GM13976 (cell line): ENCODE measurements at places on chromosomes 16 and 17.

DNA sequence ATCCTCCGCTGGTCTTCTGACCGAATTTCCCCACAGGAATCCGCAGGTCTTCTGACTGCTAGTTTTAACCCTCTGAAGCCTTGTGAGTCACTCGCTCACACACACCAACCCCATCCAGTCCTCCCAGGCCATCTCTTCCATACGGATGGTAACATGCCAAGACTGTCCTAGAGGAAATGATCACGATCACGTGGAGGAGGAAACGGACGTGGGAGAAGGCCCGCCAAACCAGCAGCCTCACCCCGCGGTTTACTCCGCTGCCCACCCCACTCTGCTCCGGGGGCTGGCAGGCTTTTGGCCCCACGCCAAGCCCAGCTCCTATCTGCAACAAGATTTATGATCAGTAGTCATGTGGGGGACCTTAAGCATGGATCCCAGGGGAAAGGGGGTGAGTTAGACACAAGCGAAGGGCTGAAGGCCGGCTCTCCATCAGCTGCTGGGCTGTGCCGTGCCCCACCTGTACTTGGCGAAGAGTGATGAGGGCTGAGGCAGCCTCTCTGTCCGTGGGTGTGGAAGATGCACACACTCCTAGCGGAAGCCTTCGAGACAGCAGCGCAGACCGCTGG is 1.5 kb upstream of the FAAP100 start:
- no peak for DNase-seq

- no peak for DNase-seq
These were observed 80.2 kb downstream of the HS3ST4 start for GRCh38 chr16:25771812-25772568.

DNA sequence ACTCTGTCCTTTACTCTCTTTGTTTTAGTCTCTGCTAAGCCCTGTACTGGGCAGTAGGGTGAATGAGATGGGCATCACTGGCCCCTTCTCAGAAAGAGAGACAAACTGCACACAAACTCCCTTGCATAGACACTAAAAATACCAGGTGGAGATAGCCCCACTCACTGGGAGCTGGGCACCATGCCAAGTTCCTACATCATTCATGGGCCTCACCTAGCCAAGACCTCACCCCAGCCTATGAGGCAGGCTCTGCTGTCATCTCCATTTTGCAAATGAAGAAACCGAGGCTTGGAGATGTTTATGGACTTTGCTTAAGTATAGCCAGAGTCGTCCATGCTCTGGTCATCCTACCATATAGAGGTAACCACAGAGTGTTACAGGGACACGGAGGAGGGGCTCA is 499.8 kb upstream of the CDH11 start:
- DNase-seq: no peak

GRCh38 chr17:60971515-60972369 is 294.1 kb downstream of the BCAS3 start:
- peak; percentile 47 for DNase-seq

DNA sequence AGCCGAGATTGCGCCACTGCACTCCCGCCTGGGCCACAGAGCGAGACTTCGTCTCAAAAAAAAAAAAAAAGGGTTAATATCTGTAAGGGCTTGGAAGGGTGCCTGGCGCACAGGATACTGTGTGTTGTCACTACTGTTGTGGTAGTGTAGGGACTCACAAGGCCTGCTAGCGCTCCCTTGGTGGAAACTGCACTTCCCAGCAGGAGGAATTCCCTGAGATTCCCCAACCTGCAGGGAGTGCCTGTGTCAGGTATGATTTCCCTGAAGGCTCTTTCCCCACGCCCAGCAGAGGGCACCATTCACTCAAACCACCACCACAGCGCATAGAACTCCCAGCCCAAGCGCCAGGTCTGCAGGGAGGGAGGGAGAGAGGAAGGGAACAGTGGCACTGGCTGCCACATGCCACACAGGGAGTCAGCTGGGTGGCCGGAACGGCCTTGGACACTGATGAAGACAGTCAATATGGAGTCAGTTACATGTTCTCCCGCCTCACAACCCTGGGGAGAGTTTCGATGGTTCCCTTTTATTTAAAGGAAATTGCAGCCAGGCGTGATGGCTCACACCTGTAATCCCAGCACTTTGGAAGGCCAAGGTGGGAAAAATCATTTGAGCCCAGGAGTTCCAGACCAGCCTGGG is 32.7 kb upstream of the CDH1 start:
- DNase-seq: peak; percentile 84

DNA sequence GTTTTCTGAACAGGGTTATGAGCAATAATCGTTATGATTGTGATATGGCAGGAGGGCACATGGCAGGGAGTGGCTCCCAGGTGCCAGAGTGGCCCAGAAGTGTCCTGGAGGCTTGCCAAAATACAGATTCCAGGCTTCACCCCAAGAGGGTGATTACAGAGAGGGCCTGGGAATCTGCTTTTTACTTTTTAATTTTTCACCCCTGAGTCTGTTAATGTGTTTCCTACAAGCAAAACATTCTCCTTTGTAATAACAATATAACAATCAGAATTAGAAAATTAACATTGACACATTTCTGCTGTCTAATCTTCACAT is 212.4 kb downstream of the SNX29 start:
- no peak for DNase-seq

DNA sequence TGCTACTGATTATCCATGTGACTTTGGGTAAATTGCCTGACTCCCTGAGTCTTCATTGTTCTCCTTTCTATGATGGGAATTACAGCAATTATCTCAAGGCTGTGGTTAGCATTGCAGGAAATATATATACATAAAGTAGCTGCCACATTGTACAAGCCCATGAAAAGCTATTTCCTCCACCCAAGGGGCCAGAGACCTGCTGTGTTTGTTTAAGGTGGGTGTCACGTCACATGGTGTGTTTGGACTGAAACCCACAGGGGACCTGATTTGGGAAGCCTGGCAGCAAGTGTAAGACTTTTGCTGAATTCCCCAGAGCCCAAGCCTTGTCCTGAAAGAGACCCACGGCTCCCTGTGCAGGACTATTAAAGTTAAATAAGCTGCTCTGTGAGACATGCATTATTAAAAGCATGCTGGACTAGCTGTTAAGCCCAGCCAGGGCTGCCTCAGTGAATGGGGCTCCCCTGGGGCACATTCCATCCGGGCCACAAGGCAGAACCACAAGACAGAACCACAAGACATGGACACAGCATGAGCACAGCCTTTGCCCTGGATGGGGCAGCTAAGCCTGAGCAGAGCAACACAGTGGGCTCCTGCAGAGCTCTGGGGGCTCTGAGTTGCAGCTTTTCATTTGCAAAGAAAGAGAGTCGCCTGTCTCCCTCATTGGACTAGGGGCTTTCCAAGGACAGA is 148.9 kb downstream of the SPACA3 start:
- no peak for DNase-seq

- DNase-seq: no peak
These were observed 37.2 kb upstream of the ENDOV start for GRCh38 chr17:80377798-80378197.

- DNase-seq: no peak
These were observed 47.2 kb downstream of the PITPNM3 start for GRCh38 chr17:6509031-6509771.

- no peak for DNase-seq
These were observed 55.9 kb downstream of the STX8 start for GRCh38 chr17:9519583-9520272.

DNA sequence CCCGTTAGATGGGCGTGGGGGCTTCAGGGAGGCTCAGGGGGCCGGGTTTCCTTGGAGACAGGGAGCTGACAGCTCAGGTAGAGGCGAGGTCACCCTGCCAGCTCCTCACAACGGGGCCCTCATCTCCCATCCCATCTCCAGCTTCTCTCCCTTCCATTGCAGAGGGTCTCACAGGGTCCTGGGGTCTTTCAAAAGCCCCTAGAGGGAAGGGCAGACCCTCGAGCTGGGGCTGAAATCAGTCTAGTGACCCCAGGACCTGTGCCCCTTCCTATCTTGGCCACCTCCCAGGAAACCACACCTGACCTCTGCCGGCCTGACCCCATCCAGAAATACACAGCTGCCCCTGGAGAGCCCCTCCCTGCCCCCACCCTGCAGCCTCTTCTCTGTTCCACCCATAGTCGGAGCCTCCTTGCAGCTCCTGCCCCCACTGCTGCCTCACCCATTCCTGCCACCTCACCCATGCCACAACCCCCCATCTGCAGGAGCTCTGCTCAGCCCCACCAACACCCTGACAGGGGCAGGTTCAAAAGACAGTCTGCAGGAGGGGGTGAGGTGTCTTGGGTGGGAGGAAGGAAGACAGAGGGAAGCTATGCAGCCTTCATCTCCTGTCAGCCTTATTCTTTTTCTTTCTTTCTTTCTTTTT is 23.4 kb downstream of the PIK3R5 start:
- DNase-seq: no peak

GRCh38 chr16:997440-998051 is 16.0 kb downstream of the SOX8 start:
- no peak for DNase-seq

DNA sequence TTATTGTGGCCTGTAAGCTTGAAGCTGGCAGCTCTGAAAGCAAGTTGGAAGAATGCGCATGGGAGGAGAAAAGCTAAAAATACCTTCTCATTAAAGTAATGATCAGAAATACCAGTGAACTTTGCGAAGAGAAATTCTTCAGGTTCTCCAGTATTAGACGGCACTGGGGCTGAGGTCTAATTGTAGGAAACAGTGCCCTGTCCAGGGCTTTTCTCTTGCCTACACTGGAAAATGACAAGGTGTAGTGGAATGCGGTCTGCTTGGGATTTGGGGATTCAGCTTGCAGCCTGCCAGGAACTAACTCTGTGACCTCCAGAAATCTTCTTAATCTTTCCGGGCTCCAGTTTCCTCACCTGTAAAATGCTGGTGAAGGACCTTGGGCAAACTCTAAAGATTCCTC is 53.3 kb upstream of the KCNJ16 start:
- DNase-seq: no peak

DNA sequence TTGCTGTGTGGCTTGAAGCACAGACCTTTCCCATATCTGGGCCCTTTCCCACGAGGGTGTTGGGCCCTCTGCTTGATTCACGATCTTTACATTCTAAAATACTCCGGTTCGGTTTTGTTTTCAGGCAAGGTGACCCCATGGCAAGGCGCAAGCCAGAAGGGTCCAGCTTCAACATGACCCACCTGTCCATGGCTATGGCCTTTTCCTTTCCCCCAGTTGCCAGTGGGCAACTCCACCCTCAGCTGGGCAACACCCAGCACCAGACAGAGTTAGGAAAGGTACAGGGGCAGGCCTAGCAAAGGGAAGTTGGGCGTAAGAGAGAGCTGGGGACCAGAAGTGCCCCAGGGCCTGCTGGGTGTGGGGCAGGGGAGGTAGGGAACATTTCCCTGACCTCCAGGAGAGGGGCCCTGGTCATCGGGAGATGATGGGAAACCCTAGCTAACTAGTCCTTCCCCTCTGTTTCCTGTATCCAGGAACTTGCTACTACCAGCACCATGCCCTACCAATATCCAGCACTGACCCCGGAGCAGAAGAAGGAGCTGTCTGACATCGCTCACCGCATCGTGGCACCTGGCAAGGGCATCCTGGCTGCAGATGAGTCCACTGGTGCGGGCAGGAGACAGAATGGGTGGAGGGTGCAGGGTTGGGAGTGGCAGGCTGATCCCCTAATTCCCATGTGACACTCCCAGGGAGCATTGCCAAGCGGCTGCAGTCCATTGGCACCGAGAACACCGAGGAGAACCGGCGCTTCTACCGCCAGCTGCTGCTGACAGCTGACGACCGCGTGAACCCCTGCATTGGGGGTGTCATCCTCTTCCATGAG is 1.4 kb downstream of the ALDOA start:
- no peak for DNase-seq

GRCh38 chr17:40553694-40554534 is 11.4 kb downstream of the CCR7 start:
- DNase-seq: peak; percentile 62

DNA sequence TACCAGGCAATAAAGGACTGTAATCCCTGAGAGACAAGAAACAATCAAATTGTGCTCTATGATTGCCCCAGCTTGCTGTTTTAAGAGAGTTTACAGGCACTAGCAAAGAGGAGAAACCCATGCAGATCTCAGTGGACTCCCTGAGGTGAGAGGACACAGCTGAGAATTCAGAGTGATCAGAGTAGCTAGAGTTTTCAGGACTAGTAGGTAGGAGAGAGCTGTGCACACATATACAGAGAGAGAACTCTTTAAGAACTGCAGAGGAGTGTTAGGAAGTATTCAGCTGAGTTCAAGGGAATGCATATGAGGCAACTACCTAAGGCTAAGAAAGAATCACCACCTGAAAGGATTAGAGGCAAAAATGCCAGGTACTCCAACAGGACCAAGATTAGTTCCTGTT is 904.8 kb downstream of the CDH8 start:
- DNase-seq: no peak

DNA sequence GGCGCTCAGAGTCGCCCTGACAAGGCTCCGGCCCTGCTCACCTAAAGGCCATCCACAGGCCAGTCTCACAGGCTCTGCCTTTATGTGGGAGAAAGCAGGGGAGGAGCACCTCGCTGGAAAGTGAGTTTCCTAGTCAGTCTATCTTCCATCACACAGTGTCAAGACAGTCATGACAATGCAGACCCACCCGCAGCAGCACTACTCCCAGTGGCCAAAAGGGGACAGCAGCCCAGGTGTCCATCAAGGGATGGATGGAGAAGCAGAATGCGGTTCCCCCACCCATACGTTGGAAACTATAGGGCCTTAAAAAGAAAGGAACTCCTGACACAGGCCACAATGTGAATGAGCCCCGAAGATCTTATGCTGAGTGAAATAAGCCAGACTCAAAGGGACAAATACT is 226.8 kb downstream of the ENGASE start:
- DNase-seq: no peak

DNA sequence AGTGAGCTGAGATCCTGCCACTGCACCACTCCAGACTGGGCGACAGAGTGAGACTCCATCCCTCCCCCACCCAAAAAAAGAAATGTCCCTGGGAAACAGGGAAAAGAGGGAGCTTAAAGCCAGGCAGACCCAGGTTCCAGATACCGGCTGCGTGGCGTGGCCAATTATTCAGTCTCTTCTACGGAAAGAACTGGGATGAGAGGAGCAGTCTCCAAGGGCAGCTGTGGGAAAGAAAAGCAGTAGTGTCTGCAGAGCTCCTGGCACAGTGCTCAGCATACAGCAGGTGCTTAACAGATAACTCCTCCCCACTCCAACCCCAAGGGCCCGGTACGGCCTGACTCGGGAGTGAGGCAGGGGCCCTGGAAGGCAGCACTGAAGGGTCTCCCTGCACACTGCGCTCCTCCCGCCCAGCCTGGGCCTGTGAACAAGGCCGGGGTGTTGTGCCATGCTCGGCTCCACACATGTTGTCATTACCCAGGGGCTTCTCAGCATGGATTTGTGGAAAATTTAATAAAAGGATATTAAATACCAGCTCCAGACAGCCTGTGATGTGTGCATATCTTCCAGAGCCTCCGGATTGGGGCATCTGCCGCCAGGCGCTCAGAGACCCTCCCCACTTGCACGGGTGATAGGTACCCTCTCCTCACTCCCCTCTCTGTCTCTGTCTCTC is 17.6 kb upstream of the SPPL2C start:
- no peak for DNase-seq

DNA sequence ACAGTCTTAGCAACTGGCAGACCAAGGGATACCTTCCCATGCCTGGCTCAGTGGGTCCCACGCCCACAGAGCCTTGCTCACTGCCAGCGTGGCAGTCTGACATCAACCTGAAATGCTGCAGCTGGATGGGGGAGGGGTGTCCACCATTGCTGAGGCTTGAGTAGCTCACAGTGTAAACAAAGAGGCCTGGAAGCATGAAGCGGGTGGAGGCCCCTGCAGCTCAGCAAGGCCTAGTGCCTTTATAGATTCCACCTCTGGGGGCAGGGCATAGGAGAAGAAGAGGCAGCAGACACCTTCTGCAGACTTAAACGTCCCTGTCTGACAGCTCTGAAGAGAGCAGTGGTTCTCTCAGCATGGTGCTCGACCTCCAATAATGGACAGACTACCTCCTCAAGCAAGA is 263.2 kb downstream of the KIF2B start:
- DNase-seq: no peak
